Omental fat pad (tissue), 4 donors: ENCODE measurements at places on chromosomes 7 and 10. TPM values are rescaled to one million over a fixed set of nuclear protein-coding genes. Genes with fewer than 3 reads are reported as not detected.

EVX1 gene
- not detected for total RNA-seq

TFPI2 gene
- total RNA-seq, result 57.3 TPM

SPDYE6 gene
- total RNA-seq, result not detected

C10orf120 gene
- not detected for total RNA-seq

LGI1 gene
- total RNA-seq, result not detected

RARRES2 gene
- total RNA-seq, result 93.9 TPM

LRMDA gene
- 12.9 TPM for total RNA-seq

WNT8B gene
- not detected for total RNA-seq

SLC26A3 gene
- not detected for total RNA-seq
